ENCODE measurements at places on chromosomes 6 and 20.

GRCh38 chr20:18466894-18467730 lies at the start of the genes DZANK1 and POLR3F:
TSS of gene DZANK1 (minus strand) at chr20:18467030. CDS start at chr20:18465358, 1,672 bp downstream.
TSS of gene POLR3F (plus strand) at chr20:18467390. CDS start at chr20:18467507, 117 bp downstream.
- DNase-seq: peak; percentile 84

DNA sequence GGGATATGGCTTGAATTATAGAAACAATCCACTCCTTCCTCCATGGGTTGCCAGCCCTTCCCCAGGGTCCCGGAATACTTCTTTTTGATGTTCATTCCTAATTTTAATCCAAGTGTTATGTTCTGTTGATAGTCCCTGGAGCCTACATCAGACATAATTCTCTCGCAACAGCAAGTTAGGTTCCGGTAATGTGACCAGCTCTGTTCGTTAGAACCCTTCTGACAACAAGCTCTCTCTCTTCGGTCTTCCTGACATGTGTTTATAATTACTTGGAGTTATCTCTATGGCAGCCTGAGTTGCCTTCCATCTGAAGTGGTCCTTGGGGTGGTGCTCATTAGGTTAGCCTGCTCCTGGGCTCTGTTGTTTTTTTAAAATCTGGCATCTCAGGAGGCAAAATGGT lies 506.9 kb upstream of the JARID2 start:
- no peak for DNase-seq

DNA sequence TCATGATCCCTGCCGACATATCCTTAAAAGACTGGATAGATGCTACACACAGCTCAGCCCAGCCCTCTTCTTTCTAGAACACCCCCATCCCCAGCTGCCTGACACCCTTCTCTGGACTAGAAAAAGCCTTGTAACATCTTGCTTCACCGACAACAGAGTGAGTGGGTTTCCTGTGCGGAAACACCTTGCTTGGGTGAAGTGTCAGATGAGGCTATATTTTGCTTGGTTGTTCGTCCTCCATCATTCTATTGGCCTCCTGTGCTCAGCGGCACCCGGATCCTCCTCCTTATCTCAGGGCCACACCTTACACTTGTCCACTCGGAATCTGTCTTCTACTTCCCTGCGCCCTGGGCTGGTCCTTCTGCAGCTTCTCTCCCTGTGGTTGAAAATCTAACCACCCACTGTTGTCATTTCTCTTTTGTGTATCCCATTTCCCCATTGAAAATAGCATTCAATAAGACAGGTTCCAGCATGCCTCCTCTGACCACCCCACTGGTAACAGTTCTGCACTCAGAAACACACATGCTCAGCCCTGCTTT lies 101.3 kb upstream of the MLN start:
- no peak for DNase-seq

GRCh38 chr20:32553618-32554017 lies 31.5 kb downstream of the NOL4L start:
- DNase-seq: no peak

DNA sequence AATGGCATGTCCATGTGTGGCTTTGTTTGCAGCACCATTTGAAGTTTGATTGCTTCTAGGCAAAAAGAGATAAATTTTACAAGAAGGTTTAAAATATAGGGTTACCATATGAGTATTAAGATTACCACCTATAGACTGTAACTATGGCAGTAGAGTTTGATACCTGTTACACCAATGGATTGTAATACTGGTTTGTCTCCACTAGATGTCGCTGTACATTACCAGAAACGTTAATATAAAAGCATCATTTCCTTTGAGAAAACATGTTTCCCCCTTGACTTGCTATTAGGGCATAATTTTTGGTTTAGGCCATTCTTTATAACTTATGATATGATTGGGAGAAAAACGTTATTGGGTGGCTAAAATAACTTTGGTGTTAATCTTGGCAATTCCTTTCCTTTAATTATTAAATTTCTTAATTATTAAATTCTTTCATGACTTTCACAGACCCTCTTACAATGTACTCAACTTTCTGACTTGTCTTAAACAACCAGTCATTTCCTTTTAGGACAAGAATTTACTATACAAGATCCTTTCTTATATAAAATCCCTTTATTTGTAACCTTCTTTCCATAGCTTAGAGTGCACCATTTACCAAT lies 42.8 kb downstream of the HLA-DPB1 start:
- peak; percentile 3 for DNase-seq

DNA sequence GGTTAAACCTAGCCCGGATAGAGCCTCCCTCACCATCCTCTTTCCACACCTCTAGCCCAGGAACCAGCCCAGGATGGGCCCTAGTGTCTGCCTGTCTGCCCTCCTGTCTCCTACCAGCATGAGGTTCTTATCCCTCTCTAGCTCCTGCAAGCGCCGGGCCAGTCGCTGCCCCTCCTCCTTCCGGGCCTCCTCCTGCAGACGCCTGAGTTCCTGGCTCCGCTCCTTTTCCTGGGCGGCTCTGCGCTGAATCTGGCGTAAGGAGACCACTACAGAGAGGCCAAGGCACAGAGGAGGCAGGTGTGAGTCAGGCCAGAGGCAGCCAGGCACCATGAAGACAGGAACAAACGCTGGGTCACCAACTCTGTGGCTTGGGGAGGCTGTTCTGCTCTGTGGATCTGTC lies 4.3 kb upstream of the PSORS1C2 start:
- DNase-seq: no peak

- DNase-seq: no peak
Measured at GRCh38 chr20:53664121-53664520, 70.5 kb upstream of the ZNF217 start.

DNA sequence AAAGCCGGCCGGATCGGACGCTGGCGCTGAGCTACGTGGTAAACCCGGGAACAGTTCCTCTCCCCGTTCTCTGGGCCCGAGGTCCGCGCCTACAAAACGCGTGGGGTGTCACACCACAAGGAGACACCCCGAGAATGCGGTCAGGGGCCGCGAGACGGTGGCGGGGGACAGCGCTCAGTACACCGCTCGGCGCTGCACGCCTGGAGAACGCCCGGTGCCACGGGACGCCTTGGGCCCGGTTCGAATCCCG lies 670 bp downstream of the NCOA5 start:
- no peak for DNase-seq

- no peak for DNase-seq
Measured at GRCh38 chr20:24699321-24700165, 230.1 kb downstream of the SYNDIG1 start.

DNA sequence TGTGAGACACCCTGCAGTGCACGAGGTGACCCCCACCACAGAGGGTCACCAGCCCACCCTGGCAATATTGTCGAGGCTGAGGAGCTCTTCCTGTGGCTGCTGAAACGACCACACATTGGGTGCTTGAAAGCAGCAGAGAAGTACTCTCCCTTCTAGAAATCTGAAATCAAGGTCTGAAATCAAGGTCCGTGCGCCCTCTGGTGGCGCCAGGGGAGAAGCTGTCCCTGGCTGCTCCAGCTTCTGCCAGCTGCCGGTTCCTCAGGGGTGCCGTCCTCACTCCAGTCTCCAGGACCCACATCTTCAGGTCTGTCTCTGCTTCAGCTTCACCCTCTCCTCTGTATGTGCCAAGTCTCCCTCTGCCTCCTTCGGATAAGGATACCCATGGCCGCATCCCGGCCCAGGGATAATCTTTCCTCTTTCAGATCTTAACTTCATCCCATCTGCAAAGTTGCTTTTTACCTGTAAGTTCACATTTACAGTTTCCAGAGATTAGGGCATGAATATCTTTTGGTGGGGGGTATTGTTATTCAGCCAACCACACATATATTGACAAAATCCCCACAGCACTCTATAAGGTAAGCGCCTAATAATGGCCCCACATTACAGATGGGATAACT lies 108.3 kb upstream of the PHACTR3 start:
- DNase-seq: no peak

GRCh38 chr20:40497899-40498691 lies 190.9 kb downstream of the MAFB start:
- DNase-seq: no peak

DNA sequence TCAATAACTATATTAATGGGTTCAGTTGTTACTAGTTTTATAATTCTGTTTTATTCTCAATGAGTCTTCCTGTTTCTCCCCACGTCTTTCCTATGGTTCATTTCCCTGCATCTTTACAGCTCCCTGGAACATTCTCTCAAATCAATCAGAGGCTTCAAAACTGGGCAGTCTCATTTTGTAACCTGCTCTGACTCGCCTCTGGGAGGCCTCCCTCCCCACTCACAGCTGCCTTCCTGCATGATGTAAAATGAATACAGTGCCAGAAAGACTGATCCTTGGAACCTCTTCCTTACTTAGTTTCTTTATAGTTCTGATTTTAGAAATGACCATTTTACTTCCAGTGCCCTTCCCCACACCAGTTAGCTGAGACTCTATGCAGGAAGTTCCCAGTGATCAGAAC lies 103.9 kb downstream of the ESR1 start:
- no peak for DNase-seq

DNA sequence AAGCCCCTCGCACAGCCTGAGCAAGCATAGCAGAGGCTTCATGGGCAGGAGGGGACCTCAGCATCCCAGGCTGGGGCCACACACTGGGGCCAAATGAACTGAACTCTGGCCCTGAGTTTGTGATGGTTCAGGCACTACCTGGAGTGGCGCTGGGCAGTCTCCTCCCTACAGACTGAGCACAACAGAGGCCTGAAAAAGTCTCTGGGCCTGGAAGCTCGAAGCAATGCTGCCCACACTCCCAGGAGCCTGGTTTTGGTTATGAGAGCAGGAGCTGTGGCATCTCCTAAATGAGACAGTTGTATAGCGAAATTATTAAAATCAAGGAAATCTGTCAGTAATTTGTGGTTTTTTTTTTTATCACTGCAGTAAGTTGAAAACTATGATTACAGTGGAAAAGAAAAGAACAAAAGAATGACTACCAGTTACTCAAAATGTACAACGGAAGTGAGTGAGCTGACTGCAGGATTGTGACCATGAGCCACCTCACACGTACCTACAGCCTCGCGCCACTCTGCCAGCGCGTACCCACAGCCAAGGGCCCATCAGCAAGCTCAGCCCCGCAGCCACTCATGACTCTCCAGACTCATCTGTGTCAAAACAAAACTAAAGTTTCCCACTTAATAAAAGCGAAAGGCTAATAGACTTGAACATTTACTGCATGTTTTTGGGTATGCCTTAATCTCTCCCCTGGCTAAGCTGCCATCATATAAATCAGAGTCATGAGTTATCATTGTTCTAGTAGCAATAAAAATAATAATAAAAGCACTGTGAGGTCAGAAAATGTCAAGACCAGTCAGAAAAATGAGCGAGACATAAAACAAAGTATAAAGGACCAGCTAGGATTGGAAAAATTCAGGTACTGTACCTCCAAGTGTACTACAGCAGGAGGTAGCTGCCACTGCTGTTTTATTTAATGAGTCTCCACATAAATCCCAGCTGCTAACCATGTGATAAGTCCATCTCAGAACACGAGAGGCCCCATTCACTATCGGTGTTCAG lies 177.0 kb downstream of the FOXC1 start:
- no peak for DNase-seq

- DNase-seq: no peak
Measured at GRCh38 chr6:39223555-39223954, 5.7 kb downstream of the KCNK5 start.

DNA sequence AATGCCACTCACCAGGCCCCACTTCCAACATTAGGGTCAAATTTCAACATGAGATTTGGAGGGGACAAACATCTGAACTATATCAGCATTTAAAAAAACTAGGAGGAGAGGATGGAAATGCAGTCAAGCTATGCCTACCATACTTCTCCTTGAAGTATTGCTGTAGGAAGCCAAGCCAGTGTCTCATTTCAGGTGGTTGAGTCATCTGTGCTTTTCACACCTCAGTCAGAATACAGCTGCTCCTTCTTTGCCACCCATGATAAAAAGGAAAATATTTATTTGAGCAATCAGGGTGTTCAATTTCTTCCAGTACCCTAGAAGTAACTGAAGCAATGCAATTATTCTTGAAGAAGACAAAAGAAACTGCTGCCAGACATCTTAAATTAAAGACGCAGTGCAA lies 47.0 kb upstream of the EEF1E1 start:
- DNase-seq: no peak

- DNase-seq: no peak
Measured at GRCh38 chr20:51803148-51803854, 980 bp upstream of the SALL4 start.

DNA sequence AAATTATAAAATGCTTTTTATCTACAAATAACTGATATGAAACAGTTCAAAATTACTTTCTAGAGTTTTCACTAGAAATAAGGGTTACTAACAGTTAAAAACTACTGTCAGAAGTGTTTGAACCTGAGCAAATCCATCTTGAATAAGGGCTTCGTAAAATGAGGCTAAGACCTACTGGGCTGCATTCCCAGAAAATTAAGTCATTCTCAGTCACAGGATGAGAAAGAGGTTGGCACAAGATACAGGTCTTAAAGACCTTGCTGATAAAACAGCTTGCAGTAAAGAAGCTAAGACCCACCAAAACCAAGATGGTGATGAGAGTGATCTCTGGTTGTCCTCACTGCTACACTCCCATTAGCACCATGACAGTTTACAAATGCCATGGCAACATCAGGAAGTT lies 93.7 kb downstream of the PLG start:
- DNase-seq: no peak

GRCh38 chr6:36753671-36754405 lies 56.2 kb downstream of the RAB44 start:
- DNase-seq: no peak

DNA sequence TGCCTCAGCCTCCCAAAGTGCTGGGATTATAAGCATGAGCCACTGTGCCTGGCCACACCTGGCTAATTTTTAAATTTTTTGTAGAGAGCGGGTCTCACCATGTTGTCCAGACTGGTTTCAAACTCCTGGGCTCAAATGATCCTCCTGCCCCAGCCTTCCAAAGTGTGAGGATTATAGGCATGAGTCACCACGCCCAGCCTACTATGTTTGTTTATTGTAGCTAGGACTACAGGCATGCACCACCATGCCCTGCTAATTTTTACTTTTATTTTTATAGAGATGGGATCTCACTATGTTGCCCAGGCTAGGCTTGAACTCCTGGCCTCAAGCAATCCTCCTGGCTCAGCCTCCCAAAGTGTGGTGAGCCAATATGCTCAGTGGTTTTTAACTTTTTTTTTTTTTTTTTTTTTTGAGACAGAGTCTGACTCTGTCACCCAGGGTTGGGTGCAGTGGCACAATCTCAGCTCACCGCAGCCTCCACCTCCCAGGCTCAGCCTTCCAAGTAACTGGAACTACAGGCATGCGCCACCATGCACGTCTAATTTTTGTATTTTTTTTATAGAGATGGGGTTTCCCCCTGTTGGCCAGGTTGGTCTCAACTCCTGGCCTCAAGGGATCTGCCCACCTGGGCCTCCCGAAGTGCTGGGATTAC lies 12.0 kb upstream of the DDX43 start:
- DNase-seq: no peak

DNA sequence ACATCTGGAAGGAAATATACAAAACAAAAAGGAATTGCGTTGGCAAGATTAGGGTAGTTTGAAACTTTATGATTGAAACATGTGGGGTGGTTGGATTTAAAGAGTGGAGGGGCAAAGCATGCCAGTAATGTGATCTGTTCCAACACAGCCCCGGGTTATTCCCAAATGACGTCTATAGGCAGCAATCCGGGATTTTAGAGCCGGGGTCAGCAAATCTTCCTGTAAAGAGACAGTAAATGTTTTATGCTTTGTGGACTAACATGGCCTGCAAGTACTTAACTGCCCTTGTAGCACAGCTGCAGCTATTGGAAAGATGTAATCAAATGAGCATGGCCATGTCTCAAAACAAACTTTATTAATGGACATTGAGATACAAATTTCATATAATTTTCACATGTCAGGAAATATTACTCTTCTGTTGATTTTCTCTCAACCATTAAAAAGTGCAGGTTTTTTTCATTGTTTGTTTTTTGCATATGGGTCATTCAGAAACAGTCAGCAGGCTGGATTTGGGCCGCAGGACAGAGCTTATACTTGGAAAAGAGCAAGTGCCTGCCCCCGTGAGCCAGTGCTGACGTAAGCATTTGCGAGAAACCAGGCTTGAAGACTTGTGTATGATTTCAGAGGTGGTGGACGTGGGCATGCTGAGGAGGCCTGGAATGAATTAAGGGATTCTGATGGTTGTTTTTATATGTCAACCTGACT lies 136.5 kb downstream of the DOK5 start:
- no peak for DNase-seq
